ENCODE measurements at places on chromosomes 2 and 18.
A peak's percentile ranks its signal among the peaks of the same experiment; 100 is the strongest.

DNA sequence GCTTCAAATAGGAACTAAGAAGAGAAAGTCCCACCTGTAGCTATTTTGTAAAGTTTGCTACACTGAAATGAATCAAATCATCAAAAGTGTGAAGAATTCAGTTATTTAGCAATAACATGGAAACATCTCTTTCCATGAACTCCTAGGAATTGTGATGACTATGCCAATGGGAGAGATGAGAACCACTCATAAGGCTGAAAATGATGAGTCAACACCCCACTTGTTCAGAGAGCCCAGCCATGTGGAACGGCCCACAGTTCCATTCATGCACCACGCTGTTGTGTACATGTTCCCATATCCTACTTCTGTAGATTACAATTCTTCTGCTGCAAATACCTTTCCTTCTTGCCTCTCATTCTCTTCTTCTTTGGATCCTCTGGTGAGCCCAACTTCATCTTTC, 645.5 kb upstream of the ID2 start:
- DNase-seq, result no peak

GRCh38 chr2:174024524-174025270, 59.5 kb upstream of the SP3 start:
- DNase-seq, result no peak

DNA sequence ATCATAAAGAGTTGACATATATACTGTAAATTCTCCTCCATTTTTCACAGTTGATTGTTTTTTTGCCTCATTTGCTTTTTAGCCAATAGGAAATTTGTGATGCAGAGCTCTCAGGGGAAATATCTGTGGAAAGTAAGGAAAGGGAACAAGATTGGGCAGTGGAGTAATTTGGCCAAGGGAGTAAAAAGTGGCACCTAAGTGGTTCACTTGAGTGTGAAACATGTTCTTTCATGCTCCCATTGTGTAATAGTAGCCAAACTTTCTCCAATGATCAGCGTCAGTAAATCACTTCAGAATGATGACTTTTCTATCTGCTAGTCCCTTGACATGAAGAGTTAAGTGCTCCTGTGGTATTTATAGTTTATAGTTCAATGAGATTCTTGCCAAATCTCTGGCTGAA, 141.9 kb upstream of the KCNJ3 start:
- DNase-seq, result no peak

DNA sequence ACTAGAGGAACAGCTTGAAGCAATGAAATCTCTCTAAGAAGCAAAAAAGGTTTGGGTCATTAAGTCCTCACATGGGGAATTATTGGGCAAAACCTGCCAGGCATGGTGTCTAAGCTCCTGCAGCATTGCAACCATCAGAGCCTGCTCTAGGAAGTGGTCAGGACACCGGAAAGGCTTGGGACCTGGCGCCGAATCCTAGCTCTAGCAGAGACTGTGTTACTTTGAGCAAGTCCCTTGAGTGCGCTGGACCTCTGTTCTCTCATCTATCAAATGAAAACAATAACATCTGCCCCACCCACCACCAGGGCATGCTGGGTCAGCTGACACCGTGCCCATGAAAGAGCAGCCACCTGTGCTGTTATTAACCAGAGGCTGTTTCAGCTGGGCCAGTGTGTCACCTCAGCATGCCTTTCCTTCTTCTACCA, 6.3 kb downstream of the TMEM127 start:
- no peak for DNase-seq

DNA sequence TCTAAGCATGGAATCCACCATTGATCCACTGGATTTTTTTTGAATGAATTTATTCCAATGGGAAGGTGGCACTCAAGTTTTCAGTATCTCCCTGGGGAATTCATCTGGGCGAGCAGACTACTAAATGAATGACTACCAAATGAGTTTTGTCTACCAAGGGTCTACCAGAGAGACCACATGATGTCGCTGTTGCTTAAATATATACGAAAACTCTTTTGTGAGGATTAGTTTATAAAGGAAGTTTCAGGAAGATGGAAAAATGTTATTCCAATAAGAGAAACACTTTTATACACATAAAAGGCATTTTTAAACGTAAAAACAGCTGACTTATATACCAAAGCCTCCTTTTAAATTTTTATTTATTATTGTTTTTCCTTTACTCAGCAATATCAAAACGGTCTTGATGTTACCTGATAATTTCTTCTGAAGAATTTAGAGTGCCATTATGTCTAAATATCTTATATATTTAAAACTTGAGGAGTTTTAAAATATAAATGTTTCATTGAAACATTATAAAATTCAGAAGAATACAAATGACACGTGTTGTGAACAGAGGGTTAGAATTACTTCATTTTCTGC, 139.7 kb downstream of the HRH4 start:
- peak; percentile 12 for DNase-seq

GRCh38 chr2:74004212-74005182, 19.8 kb downstream of the TET3 start:
- DNase-seq, result no peak

- no peak for DNase-seq
These were observed 54.1 kb downstream of the BAZ2B start for GRCh38 chr2:159562248-159562647.

- DNase-seq, result no peak
These were observed 171.2 kb downstream of the HAUS1 start for GRCh38 chr18:46275370-46275769.

GRCh38 chr2:206611736-206612135, 30.6 kb upstream of the FAM237A start:
- no peak for DNase-seq

- no peak for DNase-seq
These were observed 112.5 kb downstream of the BMPR2 start for GRCh38 chr2:202488671-202489070.

GRCh38 chr2:58515827-58516573, 274.9 kb upstream of the FANCL start:
- DNase-seq, result peak; percentile 22

- DNase-seq, result peak; percentile 76
These were observed 105.6 kb upstream of the CD302 start for GRCh38 chr2:159903443-159904126.

DNA sequence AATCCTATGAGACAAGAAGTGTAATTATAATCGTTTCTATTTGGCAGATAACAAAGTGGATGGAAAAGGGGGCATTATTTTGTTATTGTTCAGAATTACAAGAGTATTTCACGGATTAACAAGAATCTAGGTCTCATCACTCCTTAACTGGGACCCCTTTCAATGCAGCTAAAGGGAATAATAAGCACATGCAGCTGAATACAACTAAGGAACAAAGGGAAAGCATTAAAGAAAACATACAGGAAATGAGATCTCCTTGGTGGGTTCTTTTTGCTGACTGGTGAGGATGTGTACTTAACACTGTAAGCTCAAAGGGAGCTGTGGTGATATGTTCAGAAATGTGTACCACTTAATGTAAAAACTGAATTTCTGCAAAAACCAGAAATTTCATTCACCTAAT, 140.5 kb upstream of the WDSUB1 start:
- DNase-seq, result no peak

DNA sequence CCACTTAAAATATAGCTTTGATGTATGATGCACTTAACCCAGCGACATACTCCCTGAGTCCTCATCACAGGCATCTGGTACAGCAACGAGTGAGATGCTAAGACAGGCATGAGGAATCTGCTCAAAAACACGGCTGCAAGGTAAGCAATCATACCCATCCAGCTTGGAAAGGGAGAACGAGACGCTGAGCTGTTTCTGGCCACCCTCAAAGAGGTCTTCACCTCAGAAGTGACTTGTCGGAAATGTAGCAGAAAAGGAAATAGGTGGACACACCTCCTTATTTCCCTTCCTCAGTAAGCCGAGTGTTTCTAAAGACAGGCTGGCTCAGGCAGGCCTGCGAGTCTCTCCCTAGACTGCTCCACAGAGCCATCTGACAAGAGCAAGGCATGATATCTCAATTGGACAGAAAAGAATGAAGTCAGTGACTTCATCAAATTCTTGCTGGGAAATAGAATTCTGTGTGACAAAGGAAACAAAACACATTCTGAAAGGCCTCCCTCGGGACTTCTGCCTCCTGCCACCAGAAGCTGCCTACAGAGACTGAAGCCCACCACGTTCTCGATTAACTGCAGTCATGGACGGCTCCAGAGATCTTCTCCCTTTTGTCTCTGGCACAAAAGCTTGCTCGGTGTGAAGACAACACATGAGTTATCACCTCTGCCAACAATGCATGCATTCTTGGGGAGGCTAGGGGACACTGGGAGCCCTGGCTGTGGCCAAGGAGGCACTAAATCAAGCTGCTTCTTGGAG, 84.3 kb downstream of the UXS1 start:
- DNase-seq, result no peak

GRCh38 chr2:218002845-218003180, at the start of gene TNS1:
Gene TNS1 (minus strand): TSS chr2:218002995. CDS start chr2:218002872, 123 bp downstream.
- DNase-seq, result no peak

DNA sequence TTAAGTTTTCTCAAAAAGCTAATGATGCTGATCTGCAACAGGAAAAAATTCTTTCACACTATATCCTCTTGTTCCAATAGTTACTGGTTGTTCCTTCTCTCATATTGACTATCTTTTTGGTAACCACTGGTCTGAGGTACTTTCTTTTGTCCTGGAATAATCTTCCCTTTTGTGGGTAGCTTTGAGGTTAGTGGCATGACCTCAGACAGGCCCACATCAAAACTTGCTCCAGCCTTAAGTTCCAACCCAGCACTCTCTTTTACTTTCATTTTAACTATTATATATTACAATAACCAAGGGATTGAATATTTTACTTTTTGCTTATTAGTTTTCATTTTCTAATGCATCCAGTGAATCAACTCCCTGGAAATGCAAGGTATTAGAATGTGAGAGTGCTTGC, 9.5 kb downstream of the REG1A start:
- no peak for DNase-seq

- no peak for DNase-seq
These were observed 909 bp downstream of the ATP6V1C2 start for GRCh38 chr2:10722252-10722825.

DNA sequence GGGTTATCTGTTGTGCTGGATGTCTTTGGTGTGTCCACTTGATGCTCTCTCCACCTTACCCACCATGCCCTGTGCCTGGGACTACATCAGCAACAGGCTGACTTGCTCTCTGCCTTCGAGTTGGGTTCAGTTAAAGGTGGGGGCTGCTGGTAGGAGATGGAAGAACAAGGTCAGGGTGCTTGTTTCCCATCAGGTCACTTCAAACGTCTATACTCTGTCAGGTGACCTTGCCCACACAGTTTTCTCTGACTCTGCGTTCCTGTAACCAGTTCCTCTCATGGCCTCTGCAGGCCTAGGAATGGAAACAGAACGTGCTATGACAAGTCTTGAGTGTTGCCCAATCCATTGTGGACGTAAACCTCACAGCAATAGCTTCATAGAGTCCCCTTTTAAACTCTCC, 38.4 kb upstream of the PAPOLG start:
- DNase-seq, result no peak

DNA sequence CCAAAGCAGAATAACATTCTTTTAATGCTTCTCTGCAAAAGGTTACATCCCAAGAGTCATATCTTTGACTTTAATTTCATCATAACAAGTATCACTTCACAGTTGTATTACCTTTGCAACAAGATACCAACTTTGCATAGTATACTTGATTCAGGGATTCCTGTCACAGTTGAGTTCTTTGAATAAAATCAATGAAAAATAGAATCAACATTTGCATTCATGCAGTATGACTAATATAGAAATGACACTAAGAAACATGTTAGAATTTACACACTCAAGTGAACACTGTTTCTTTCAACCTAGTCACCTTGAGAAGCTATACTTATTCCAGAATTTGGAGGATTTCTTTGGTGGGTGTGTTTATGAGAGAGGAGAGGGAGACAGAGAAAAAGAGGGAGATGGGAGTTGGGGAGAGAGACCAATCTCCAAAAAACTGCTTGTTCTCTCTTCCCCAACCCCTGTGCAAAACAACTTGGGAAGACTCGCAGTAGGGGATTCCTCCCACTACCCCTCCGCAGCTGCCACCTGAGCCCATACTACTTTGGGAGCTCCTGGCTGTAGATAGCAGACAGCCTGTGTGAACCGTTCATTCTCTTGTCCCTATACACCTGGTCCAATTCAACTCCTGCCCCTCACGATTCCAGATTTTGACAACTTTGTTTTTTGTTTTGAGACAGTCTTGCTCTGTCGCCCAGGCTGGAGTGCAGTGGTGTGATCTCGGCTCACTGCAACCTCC, 57.7 kb downstream of the PELI1 start:
- no peak for DNase-seq

GRCh38 chr18:53747210-53747609, 477.3 kb downstream of the MBD2 start:
- no peak for DNase-seq

DNA sequence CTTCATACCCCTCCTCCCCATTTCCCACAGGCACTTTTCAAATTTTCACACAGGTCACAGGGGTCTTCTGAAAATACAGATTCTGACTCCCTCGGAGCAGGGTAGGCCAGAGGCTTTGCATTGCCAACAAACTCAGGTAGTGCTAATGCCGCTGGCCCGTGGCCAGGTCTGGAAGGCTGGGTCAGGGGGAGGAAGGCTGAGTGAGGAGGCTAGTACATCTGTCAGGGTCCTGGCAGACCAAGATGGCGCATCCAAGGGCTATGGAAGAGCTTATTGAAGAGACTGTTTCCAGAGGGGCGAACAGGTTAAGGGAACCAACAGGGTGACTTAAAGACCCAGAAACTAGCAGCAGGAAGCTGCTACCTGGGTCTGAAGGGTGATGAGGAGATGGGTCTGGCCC, 336.7 kb upstream of the ID2 start:
- no peak for DNase-seq

DNA sequence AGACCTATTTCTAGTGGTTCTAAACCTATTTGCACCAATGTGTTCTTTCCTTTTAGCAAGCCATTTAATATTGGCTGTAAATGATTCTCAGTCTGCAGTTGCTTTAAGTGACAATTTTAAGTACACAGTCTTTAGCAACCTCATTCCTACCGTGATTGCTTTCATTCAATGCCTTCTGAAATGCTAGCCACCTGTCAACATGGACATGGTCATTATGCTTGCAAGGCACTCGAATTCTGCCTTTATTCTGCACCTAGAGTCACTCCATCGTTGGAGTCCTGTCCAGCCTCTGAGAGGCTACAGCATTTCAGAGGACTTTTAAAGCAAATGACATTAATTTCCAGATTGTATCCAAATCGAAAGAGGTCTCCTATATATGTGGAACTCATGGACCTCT, 115.1 kb downstream of the IRS1 start:
- no peak for DNase-seq

DNA sequence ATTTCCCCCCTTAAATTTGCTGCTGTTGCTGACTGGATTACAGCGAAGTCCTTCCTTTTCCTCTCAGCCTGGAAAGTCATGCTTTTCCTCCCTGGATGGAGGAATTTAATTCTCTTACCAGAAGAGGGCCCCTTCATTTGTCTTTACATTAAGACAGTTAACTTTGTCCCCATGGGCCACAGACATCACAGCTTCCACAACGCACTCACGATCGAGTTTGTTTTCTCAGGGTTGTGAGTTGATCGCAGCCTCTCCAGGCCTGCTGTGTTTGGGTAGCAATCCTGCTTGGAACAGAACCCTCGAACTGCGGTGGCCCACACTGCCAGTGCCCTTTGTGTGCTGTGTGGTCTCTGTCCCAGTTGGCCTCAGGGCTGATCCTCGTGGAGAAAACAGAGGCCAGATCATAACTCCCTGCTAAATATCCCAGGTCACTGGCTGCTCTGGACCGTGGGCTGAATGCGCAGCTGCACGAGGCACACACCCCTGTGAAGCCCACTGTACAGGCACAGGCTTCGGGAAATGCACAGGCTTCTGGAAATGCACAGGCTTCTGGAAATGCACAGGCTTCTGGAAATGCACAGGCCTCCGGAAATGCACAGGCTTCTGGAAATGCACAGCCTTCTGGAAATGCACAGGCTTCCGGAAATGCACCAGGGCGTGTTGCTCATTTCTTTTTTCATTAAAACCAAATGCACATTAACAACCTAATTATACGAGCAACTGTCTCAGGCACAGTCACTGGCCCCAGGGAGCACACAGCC, 2.2 kb upstream of the PDIA6 start:
- DNase-seq, result no peak
